ENCODE measurements at places on chromosomes 1 and 21. TPM values are rescaled to one million over a fixed set of nuclear protein-coding genes. Genes with fewer than 3 reads are reported as not detected.

Gene U2AF1
- total RNA-seq, result 50.1 TPM

Gene FALEC
- not detected for total RNA-seq

Gene ASPM
- 0.17 TPM for total RNA-seq

- no peaks in the 10 kb centered on the region for H3K4me1 ChIP-seq
Observed at GRCh38 chr1:119731741-119732430, 20.2 kb downstream of the PHGDH start.

- H3K4me1 ChIP-seq, result no peaks in the 10 kb centered on the region
- H3K27me3 ChIP-seq, result no peaks in the 10 kb centered on the region
- no peak overlapping the region for H3K4me3 ChIP-seq
- H3K36me3 ChIP-seq, result no peaks in the 10 kb centered on the region
- no peak for DNase-seq
Observed at GRCh38 chr1:106290805-106291501, 765.5 kb upstream of the PRMT6 start.

GRCh38 chr21:17479606-17480005 is 33.2 kb upstream of the CXADR start:
- no peak overlapping the region for H3K27ac ChIP-seq
- H3K36me3 ChIP-seq, result no peaks in the 10 kb centered on the region
- no peaks in the 10 kb centered on the region for H3K4me1 ChIP-seq
- no peaks in the 10 kb centered on the region for H3K27me3 ChIP-seq
- DNase-seq, result no peak

- H3K27me3 ChIP-seq, result no peaks in the 10 kb centered on the region
- H3K36me3 ChIP-seq, result peaks cover 19% of the 10 kb centered on the region
- peaks cover 45% of the 10 kb centered on the region for H3K4me1 ChIP-seq
- peak overlapping the region; percentile 88 for H3K27ac ChIP-seq
- peak overlapping the region; percentile 77 for H3K4me3 ChIP-seq
Observed at GRCh38 chr1:1374589-1374928, 448 bp downstream of the AURKAIP1 start.

GRCh38 chr1:62735491-62736171 is 47.4 kb upstream of the DOCK7 start:
- H3K4me3 ChIP-seq, result no peak overlapping the region
- no peak for DNase-seq
- H3K27me3 ChIP-seq, result no peaks in the 10 kb centered on the region
- H3K36me3 ChIP-seq, result no peaks in the 10 kb centered on the region

DNA sequence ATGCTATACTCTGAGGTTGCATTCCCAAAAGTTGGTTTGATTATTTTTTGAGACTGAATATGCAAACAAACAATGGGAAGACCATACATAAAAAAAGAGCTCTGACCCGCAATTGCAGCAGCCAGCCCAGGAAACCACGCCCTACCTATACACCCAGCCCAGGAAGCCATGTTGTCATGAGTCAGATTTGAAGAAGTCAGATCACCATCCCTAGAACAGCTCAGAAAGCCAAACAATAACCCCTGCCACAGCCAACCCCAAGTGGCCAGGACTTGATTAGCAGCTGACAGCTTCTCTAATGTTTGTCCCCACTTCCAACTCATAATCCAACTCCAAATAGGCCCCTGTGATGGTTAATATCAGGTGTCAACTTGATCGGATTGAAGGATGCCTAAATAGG is 621.9 kb downstream of the NPHP4 start:
- no peak overlapping the region for H3K4me3 ChIP-seq
- H3K4me1 ChIP-seq, result no peaks in the 10 kb centered on the region
- H3K27me3 ChIP-seq, result peaks cover 91% of the 10 kb centered on the region
- no peak overlapping the region for H3K27ac ChIP-seq
- H3K36me3 ChIP-seq, result no peaks in the 10 kb centered on the region

DNA sequence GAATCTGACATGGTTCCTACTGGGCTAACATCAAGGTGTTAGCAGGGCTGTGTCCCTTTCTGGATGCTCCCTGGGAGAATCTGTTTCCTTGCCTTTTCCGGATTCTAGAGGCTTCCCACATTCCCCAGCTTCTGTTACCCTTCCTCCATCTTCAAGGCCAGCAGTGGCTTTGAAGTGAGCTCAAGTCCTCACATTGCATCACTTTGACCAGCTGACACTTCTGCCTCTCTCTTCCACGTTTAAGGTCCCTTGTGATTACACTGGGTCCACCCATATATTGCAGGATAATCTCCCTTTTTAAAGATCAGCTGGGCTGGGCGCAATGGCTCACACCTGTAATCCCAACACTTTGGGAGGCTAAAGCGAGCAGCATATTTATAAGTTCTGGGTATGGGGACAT is 33.1 kb downstream of the CNST start:
- peaks cover 7% of the 10 kb centered on the region for H3K36me3 ChIP-seq
- H3K27me3 ChIP-seq, result no peaks in the 10 kb centered on the region
- H3K27ac ChIP-seq, result peak overlapping the region; percentile 82
- DNase-seq, result no peak

GRCh38 chr1:218472885-218473284 is 127.7 kb downstream of the TGFB2 start:
- H3K4me3 ChIP-seq, result no peak overlapping the region
- H3K27me3 ChIP-seq, result no peaks in the 10 kb centered on the region
- H3K27ac ChIP-seq, result no peak overlapping the region
- peaks cover 9% of the 10 kb centered on the region for H3K4me1 ChIP-seq
- no peak for DNase-seq

GRCh38 chr1:112618114-112618720 is 724 bp downstream of the ST7L start:
- DNase-seq, result no peak
- peaks cover 28% of the 10 kb centered on the region for H3K36me3 ChIP-seq
- peak overlapping the region; percentile 88 for H3K27ac ChIP-seq
- peaks cover 52% of the 10 kb centered on the region for H3K4me1 ChIP-seq
- H3K4me3 ChIP-seq, result peak overlapping the region; percentile 74
- H3K27me3 ChIP-seq, result no peaks in the 10 kb centered on the region

DNA sequence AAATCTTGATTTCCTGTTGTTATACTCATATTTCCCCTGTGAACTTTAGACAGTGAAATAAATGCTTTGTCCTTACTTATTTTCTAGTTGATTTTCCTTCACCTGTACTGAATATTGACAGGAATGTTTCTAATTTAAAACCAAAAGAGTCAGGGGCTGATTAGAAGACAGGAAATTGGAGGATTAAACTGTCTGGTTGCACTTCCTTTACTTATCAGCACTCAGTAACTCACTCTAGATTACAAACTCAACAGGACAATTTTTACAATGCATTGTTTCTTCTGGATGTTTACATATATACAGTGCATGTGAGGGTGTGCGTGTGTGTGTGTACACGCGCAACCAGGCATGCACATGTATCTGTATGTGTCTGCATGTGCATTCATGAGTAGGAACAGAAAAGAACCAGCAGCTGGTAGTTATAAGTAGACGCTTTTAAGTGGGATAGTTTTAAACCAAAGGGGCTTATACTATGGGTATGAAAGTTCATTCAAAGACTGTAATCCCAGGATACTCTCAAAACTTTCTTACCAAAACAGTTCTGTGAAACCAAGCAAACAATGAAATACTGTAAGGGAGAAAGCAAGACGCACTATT is 212.0 kb upstream of the NFIA start:
- no peaks in the 10 kb centered on the region for H3K27me3 ChIP-seq
- DNase-seq, result no peak
- H3K27ac ChIP-seq, result no peak overlapping the region
- H3K36me3 ChIP-seq, result no peaks in the 10 kb centered on the region

- peaks cover 42% of the 10 kb centered on the region for H3K4me1 ChIP-seq
- DNase-seq, result no peak
- no peaks in the 10 kb centered on the region for H3K27me3 ChIP-seq
- peak overlapping the region; percentile 97 for H3K4me3 ChIP-seq
- peak overlapping the region; percentile 84 for H3K27ac ChIP-seq
- H3K36me3 ChIP-seq, result peaks cover 20% of the 10 kb centered on the region
Observed at GRCh38 chr1:6198646-6199297, 623 bp downstream of the RPL22 start.

DNA sequence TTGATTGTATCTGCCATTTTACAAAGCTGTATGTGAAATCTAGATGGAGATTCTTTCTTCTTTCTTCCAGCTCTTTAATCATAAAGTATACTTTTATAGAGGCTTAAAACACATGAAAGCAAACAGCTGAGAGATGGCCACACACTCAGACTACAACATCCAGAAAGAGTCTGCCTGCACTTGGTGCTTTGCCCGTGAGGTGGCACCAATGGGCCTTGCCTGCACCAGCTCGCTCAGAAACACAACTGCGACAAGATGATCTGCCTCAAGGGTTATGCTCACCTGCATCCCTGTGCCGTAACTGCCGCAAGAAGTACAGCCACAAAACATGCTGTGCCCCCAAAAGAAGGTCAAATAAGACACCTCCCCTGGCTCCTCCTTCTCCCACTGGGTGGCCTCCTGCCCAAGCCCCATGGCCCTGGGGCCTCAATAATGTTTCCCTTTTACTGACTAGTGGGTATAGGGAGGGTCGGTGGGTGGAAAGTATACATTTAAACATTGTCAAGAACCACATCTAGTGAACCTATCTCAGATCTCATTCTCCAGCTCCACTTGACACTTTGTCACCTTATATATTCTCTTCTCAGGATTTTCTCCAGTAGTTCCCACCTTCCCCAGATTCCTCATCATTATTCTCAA is 66.7 kb upstream of the ANGPTL3 start:
- no peak overlapping the region for H3K27ac ChIP-seq
- H3K27me3 ChIP-seq, result no peaks in the 10 kb centered on the region
- H3K4me1 ChIP-seq, result no peaks in the 10 kb centered on the region

DNA sequence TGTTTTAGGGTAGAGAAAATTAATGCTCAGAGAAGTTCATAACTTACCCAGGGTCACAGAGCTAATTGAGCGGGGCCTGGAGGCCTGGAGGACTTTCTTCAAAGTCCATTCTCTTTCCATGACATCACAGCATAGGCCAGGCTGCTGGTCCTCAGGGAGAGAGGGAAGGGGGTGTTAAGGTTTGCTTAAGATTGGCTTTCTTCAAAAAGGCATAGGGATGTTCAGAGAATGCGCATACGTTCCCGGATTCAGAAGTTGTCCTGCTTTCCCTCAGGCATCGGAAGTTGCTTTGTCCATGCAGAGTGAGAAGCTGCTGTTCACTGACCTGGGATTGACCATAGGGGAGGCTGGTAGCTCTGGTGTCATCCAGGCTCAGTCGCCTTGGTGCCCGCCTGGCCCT is 25.0 kb downstream of the RASSF5 start:
- H3K4me1 ChIP-seq, result no peaks in the 10 kb centered on the region
- no peak for DNase-seq
- no peak overlapping the region for H3K4me3 ChIP-seq
- H3K27me3 ChIP-seq, result no peaks in the 10 kb centered on the region
- no peaks in the 10 kb centered on the region for H3K36me3 ChIP-seq
- no peak overlapping the region for H3K27ac ChIP-seq
